ENCODE measurements at places on chromosomes 3 and 15.
A peak's percentile ranks its signal among the peaks of the same experiment; 100 is the strongest.

DNA sequence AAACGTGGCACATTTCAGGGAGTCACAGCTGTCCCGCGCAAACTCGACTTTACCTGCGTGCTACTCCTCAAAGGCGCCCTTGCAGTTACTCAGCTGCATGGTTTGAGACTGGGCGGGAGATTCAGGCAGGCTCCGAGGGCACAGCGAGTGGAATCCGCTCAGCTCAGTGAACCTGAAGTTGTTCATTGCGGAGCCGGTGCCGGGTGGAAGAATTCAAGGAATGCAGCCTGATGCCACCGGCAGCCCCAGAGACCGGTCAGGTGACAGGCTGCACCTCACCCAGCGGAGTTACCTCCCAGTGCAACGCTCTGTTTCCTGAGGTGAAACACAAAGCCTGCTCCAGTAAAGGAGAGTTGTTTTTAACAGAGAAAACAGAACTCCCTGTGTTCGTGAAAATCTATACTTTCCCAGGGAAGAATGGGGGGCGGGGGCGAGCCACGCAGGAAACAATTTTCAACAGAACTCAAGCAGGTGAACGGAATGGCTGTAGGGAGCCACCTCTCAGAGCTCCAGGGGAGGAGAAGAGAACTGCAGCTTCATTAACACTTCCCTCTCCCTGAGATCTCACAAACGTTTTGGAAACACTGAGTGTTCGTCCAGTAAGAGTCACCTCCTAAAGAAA, 3.8 kb downstream of the VEPH1 start:
- DNase-seq, result no peak

DNA sequence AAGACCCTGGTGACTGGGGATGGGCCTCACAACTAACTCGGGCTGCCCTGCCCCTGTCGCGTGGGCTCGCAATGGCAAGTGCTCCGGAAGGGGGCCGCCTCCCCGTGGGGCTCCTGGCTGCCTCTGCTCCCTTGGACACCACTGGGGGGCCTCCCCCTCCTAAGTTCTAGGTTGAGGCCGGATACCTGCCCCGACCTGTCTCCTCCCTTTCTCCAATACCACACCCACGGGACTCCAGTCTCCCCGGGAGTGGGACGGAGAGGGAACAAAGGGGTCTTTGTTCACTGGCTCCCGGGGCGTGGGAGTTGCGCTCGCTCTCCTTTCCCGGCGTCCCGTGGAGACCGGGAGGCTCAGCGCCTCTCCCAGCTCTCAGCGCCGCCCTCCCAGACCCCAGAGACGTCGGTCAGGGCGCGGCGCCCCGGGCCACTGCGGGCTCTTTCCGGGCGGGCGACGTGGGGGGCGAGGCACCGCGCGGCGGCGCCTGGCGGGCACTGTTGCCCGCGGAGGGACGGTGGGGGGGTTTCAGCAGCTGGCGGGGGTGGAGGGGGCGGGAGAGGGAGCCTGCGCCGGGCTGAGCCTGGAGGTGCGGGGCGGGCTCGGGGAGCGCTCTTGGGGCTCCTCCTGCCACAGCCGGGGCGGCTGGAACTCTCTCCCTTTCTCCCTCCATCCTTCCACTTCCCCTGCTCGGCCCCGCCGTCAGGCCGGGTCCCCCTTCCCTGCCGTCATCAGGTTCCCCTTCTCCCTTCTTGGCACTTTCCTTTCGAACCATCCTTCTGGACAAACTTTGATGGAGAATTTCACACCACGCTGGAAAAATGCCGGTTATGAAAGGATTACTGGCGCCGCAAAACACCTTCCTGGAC, at the start of gene KCNH8:
KCNH8 (plus strand) TSS at position 606 of the 863 bp plus-strand sequence; CDS start at position 816, 210 bp downstream.
- DNase-seq, result no peak

DNA sequence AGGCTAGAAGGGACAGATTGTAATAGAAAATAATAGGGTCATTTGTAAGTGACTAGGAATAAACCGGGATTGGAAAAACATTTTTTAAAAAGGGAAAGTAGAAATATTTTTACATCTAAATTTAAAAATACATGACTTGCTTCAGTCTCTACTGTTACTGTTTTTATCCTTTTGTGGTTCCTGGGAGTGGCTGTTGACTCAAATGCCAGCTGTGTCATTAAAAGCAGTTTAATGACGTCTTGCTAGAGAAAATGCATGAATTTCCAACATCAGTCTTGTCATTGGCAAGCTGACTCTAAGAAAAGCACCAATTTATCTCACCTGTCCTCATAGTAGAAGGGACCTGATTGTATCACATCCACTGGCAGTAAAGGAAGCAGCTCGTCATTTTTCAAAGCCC, 16.7 kb upstream of the LCMT2 start:
- no peak for DNase-seq

GRCh38 chr3:16842272-16843270, 42.2 kb upstream of the PLCL2 start:
- DNase-seq, result no peak

DNA sequence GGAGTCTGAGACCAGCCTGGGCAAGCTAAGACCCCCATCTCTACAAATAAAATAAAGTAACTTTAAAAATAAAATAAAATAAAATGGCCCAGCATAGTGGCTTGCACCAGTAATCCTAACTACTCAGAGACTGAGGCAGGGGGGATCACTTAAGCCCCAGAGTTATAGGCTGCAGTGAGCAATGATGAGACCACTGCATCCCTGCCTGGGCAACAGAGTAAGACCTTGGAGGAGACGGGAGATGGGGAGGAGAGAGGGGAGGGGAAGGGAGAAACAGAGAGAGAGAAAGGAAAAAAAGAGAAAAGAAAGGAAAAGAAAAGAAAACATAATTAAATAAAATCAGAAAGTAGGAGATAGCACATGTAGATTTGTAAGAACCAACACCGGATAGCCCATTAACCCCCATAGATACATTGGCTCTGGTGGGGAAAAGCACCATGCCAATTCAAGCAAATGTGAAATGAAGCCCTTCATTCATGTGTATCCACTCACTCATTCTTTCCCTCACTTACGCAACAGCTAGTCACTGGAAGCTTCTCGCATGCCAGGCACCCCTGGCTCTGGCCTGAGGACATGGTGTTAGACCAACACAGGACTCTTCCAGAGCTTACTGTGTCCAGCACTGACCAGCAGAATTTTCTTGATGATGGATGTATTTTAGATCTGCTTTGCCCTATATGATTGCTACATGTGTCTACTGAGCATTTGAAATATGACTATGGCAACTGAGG, 183.2 kb downstream of the MAGI1 start:
- peak; percentile 13 for DNase-seq

- DNase-seq, result no peak
Observed at GRCh38 chr15:62975515-62975914, 67.0 kb upstream of the TPM1 start.

- DNase-seq, result no peak
Observed at GRCh38 chr3:122391681-122392446, 7.9 kb downstream of the FAM162A start.

- no peak for DNase-seq
Observed at GRCh38 chr3:72595927-72596610, 252.2 kb downstream of the SHQ1 start.

DNA sequence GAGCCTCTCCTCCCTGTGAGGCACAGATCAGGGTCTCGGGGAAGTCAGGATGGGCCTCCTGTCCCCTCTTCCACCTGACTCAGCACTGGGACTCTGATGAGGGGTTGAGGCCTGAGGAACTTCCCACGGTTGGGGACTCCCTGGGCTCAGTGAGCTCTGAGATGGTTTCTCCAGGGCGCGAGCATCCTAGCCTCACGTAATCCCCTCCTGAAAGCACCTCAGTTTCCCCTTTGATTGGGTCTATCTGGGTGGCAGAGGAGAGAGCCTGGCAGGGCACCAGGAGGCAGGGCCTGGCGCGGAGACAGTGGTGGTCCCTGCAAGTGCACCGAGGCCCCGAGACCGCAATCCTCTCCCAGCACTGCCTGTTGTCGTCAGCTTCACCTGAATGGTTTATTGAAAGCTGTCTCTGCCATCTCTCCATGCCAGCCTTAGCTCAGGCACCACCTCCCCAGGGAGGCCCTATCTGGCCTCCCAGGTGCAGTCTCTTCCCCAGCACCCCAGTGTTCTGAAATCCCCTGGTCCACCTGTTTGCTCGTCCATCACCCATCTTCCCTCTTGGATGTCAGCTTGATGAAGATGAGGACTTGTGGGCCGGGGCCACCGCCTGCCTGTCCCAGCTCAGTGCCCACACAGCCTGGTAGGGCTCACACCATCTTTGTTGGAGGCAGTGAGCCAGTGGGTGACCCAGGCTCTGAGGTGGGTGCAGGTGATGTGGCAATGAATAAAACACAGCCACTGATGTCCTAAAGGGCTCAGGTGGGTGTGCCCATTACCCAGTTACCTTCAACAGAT, 52.2 kb upstream of the PCSK6 start:
- DNase-seq, result no peak

DNA sequence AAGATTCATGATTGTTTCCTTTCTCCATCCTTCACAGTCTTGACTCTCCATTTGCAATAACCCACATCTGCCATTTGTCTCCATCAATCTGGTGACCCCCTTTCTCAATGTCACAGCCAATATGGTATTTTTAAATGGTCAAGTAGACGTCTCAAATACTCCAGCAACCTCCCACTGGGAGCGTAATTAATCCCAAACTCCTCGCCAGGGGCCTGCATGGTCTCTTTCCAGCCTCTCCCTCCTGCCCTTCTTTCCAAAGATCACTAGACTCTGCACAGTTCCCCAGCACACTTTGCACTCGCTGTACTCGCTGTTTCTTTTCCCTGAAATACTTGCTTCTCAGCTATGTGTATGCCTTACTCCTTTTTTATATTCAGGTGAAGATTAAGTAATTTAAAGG, 115.3 kb downstream of the PLCH1 start:
- DNase-seq, result no peak

- no peak for DNase-seq
Observed at GRCh38 chr15:92772061-92772460, 116.5 kb upstream of the FAM174B start.

DNA sequence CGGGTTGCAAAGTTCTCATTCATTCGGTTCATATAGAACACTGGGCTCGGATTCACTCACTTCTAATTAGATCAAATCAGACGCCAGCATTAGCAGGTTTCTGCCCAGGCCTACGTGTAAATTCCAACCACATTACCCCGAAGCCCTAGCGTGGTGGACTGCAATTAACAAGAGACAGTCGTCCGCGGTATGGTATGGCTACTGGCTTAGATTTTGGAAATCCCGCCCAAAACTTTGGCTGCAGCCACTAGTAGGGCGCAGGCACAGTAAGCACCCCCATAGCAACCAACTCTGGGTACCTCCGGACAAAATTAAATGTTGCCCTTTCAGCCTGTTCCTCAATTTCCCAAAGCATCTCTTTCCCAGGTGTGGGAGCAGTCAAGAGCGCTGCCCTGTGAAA, 771 bp downstream of the RARRES1 start:
- DNase-seq, result no peak

- no peak for DNase-seq
Observed at GRCh38 chr3:193788189-193788991, 195.4 kb downstream of the OPA1 start.

GRCh38 chr15:34109797-34110663, 8.1 kb downstream of the PGBD4 start:
- DNase-seq, result no peak

DNA sequence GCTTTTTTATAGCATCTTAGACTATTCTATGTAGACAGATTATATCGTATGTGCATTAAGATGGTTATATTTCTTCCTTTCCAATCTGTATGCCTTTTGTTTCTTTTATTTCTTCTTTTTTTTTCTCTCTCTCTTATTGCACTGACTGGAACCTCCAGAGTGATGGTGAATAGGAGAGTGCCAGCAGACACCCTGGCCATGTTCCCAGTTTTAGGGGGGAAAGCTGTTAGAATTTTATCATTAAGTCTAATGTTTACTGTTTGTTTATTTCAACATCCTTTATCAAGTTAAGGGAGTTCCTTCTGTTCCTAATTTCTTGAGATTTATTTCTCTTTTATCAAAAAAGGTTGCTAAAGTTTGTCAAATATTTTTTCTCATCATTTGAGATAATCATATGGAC, 116.6 kb upstream of the LRTM1 start:
- DNase-seq, result no peak

- no peak for DNase-seq
Observed at GRCh38 chr3:58556001-58556400, 19.0 kb upstream of the ACOX2 start.

GRCh38 chr3:122100591-122101463, 45.7 kb downstream of the CD86 start:
- DNase-seq, result no peak

DNA sequence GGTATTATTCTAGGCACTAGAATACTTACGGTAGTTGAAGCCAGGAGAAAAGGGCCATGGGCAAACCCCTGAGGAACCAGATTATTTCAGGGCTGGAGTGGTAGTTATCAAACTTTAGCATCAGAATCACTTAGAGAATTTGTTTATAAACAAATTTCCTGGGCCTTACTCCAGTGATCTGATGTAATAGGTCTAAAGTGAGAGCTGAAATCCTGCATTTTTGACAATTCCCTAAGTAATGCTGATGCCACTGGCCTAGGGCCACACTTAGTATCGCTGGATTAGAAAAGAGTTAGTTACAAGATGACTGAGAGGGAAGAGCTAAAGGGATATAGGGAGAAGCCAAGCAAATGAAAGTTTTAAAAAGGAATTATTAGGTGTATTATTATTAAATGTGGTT, 412.5 kb upstream of the THRB start:
- no peak for DNase-seq

DNA sequence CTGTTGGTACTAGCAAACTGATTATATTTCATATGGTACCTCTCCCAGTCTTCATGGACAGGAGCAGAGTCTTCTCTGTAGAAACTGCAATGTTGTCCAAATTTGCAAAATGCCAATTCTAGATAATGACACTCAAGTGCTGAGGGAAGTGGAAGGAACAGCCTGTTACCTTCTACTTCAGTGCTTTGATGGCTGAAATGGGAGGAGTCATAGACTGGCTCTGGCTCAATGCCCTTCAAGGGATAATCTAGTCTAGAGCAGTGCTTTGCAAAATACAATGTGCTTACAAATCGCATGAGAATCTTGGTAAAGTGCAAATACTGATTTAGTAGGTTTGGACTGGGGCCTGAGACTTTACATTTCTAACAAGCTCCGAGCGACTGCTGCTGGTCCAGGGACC, 51.7 kb upstream of the ACP3 start:
- no peak for DNase-seq

GRCh38 chr15:75123395-75123794, 78.3 kb upstream of the C15orf39 start:
- DNase-seq, result peak; percentile 21

- no peak for DNase-seq
Observed at GRCh38 chr15:39774688-39775267, 7.9 kb downstream of the FSIP1 start.

- no peak for DNase-seq
Observed at GRCh38 chr15:92805080-92805690, 94.9 kb upstream of the CHD2 start.

- DNase-seq, result no peak
Observed at GRCh38 chr3:24161841-24162240, 216.8 kb downstream of the NR1D2 start.

Measured in T1000 (cell line).